Activated effector memory CD4-positive, alpha-beta T cell treated with Interleukin-2 at 50 U/mL for 16 hours (primary cell): ENCODE measurements at places on chromosomes 16 and 17.

DNA sequence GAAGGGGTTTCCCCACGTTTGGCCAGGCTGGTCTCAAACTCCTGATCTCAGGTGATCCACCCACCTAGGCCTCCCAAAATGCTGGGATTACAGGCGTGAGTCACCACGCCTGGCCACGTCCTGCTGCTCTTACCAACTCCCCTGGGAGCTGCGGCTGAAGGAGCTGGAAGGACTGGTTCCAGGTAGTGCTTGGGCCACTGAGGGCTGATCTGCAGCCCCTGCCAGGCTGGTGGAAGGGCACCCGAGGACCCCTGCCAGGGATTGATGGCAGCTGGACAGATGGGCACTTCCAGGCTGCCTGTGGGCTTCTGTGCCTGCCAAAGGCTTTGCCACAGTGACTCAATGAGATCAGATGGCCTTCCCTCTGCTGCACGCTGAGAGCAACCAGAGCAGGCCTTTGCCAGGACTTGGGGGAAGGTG, 2.3 kb downstream of the OXLD1 start:
- DNase-seq: no peak

DNA sequence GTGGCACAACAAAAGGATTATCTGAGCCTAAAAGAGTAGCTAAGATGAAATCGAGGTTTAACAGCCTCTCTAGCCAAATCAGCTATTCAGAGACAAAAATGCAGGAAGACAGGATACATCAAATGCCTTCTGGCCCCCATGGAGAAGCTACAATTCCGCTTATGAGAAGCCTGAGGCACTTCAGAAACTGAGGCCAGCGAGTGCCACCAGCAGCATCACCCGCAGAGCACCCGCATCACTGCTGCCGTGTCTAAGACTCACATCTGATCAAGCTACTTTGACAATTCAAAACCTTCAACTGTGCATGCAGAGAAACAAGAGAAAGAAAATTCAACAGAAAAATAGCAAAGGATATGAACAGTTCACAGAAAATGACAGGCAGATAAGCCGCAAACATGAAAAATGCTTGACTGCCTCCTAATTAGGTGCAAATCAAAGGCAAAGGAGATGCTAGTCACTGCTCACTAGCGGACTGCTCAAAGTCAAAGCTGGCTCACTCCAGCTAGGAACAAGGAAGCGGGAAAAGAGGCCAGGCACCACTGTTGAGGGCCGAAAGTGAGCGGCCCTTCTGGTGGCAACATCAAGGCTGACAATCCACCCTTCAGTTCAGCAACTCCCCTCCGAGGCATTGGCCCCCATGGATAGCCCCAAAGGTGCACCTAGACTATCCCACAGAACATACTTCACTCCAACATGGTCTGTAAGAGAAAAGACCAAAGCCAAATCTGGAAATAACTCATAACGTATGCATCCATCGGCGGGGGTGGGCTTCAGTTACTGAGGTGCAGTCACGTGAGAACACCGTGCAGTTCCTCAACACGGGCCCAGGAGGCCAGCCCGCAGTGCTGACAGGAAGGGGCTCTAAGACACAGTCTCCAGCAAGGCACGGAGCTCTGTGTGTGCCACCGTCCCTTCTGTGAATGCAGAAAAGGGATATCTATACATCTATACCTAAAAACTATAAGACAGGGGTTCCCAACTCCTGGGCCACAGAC, 12.0 kb downstream of the MTHFSD start:
- no peak for DNase-seq

DNA sequence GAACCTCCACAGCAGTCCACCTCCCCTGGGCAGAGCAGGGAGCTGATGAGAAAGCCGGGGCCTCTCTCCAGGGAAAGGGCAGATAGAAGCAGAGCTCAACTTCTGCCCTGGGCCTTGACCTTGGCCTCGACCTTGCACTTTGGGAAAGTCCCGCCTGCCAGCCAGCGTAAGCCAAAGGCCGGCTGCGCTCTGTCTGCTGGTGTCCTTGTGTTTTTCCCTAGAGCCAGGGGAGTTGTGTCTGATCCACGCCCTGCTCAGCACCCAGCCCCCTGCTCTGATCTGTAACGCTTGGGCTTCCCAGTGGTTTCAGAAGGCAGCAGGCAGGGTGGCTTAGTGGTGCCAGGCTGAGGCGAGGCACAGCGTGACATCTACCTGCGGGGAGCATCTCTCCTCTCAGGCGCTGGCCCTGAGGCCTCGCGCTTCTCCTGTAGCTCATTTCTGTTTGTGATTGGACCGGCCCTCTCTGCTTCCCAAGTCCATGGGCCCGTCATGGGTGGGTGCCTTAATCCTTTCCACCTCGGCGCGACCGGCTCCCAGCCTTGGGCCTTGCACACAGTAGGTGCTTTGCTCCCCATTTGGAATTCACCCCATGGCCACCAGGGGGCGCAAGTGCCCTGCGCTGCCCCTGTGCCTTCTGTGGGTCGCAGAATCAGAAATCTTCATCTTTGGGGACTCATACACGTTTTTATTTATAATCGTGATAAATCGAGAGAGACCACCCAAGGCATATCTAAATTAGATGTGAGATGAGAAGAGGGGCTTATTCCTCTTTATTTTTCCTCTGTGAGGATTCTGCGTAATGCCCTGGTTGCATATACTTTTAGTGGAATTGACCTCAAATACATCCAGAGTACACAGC, 24.2 kb downstream of the SGSH start:
- DNase-seq: peak; percentile 44

- DNase-seq: no peak
These were observed 47.5 kb downstream of the N4BP1 start for GRCh38 chr16:48562475-48562874.

DNA sequence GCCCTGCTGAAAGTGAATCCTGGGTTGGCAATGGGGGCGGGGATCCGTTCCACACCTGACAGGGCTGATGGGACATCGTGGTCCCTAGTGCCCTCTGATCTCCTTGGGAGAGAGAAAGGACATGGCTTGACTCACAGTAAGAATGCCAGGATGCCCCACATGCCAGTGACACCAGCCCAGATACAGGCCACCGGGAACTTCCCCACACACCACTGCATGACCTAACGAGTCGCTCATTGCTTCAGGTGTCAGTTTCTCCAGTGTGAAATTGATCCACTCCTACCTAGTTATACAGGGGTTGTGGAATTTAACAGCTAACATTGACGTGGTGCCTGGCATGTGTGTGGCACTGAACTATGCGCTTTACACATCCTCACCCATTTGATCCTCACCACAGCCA, 7.5 kb downstream of the CD300LG start:
- no peak for DNase-seq

DNA sequence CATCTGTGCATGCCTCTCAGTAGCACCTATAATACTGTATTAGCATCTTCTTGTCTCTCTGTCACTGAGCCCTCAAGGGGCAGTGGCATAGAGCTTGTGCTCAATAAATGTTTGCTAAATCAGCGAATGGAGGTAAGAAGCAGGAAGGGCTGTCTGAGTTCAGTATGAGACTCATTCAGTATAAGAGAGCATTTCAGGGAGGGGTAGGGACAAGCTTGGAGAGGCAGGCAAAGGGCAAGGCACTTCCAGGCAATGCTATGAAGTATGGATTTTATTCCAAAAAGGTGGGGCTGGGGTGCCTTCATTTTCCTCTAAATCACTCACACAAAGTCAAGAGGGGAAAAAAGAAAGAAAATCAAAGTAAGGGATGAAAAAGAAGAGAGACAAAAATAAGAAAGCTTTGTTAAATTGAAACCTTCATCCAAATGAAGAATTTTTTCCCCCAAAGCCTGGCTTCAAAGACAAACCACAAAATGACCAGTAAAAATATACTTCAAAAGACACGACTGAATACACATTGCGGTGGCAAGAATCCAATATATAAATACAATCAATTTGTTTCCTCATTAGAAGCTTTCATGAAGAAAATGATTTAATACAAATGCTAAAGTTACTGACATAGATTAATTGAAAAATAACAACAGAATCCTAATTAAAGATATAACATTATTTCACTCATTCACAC, 51.2 kb downstream of the SKAP1 start:
- DNase-seq: no peak

DNA sequence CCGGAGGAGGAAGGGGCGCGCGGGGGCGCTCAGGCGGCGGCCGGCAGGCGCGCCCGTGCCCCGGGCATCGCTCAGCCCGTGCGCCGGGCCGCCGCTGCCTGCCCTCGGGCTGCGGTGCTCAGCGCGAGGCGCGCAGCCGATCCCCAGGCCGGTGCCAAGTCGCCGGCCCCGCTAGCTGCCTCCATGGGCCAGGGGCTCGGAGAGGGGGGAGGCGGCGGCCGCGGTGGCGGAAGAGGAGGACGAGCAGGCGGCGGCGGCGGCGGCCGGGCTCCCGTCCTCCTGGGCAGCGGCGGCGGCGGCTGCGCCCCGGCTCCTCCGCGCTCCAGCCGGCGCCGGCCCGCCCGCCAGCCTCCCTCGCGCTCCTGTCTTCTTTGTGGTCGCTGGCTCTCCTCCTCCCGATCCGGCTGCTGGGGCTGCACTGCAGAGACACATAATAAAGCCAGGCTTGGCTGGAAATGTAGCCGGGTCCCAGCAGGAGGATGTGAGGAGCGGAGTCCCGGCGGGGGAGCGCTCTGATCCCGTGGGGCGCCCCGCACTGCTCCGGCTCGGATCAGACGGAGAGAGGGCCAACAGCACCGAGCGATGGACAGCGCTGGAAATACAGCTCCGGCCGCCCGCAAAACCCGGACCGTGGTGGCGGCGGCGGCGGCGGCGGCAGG, 889 bp upstream of the ZNF423 start:
- DNase-seq: no peak

DNA sequence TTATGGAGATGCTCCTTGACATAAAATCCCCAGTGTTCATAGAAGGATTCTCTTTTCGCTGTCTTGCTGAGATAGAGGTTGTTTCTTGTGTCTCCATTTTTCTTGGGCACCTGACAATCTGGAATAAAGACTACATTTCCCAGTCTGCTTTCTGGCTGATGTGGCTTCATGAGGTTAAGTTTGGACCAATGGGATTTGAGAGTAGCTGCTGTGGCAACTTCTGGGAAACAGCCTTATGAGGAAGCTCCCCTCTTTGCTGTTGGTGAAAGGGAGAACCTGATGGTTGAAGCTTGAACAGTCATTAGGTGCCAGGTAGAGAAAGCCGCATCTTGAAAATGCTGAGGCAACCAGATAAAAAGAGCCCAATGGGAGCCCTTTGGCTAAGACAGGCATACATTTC, 24.4 kb downstream of the HS3ST4 start:
- DNase-seq: no peak

DNA sequence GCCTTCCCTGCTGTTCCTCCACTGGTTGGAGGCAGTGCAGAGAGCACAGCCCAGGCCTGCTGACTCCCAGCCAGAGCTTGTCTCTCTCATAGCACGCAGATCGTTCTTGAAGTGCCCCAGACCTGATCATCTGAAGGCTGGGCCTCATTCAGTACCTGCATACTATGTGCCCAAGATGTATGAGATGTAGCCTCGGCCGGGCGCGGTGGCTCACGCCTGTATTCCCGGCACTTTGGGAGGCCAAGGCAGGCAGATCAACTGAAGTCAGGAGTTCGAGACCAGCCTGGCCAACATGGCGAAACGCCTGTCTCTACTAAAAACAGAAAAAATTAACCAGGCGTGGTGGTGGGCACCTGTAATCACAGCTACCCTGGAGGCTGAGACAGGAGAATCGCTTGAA, 31.0 kb downstream of the WNT3 start:
- no peak for DNase-seq

DNA sequence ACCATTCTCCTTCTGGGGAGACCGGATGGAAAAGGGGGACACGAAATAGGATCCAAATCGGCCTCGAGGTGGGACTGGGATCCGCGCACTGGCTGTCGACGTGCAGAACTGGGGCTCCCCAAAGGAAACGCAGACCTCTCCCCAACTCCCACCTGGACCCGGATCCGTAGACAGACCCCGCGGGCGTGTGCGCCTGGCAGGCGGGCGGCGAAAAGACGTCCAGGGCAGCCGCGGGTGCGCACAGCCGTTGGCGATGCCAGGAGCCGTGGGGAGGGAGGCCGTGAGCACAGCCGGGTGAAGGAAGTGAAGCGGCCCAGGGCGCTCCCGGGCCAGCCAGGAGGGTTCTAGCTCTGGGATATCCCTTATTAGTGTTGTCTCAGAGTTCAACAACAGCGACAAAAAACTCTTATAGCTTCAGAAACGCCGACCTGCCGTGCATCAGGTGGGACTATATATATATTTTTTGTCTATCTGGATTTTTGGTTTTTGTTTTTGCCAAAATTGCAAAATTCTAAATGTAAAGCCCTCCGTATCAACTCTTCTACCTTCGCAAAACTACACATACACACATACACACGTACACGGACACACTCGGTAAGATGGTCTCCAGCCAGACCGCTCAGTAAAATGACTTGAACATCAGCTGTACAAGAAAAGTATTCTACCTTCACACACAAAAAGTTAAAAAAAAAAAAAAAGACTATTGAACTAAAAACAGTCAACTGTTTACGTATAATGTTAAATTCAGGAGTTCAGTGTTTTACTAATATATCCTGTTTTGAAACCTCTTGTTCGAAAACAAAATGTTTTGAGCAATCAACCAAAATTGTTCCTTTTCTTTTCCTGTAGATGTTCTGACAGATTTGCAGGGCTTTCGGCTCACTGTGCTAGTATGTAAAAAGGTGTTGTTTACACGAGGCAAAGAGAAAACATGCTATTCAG, 5.2 kb upstream of the AATF start:
- DNase-seq: no peak
